ENCODE measurements at places on chromosomes 1 and 21. TPM values are rescaled to one million over a fixed set of nuclear protein-coding genes. Genes with fewer than 3 reads are reported as not detected.

Gene GUCA2A
- total RNA-seq = not detected

Gene MAGOH
- total RNA-seq = 72.9 TPM

Gene DNAJC6
- total RNA-seq = 4.1 TPM

Gene IGSF3
- 0.03 TPM for total RNA-seq

Gene OVAAL
- total RNA-seq = not detected

Gene GPR37L1
- not detected for total RNA-seq

Gene LRRC38
- total RNA-seq = not detected

Gene PRELP
- total RNA-seq = not detected

Gene NOC2L
- total RNA-seq = 68.9 TPM

Gene MYOM3
- not detected for total RNA-seq

Gene LEMD1
- 0.54 TPM for total RNA-seq

Gene ANKRD35
- 1.4 TPM for total RNA-seq

Gene FTCD
- total RNA-seq = not detected

Gene TFF2
- total RNA-seq = not detected

Gene FCRL6
- total RNA-seq = 0.23 TPM

Gene FAM78B
- 0.15 TPM for total RNA-seq

Gene OR2G6
- total RNA-seq = not detected

Gene TRNP1
- 0.15 TPM for total RNA-seq

Gene TSPEAR
- total RNA-seq = not detected

Gene CIART
- 1.7 TPM for total RNA-seq

Gene CHAF1B
- total RNA-seq = 28.9 TPM

Gene POGK
- total RNA-seq = 50.9 TPM

Gene ANGPTL1
- not detected for total RNA-seq

Gene BRDT
- total RNA-seq = not detected

Gene TRIM17
- 2.8 TPM for total RNA-seq

Gene S100A6
- 386 TPM for total RNA-seq

Gene KCNT2
- not detected for total RNA-seq

Gene PATJ
- 13.7 TPM for total RNA-seq

Gene ITLN2
- total RNA-seq = not detected

Gene AMY2B
- 5.0 TPM for total RNA-seq

Gene KCNN3
- total RNA-seq = 0.02 TPM

Gene CHIA
- not detected for total RNA-seq

Gene SLC35F3
- 16.8 TPM for total RNA-seq

Gene SPATA17
- total RNA-seq = not detected

Measured in activated CD8-positive, alpha-beta memory T cell treated with anti-CD3 and anti-CD28 coated beads, Interleukin-2, amount 10 ng/mL, durations not matched to agents 7 days and 5 days (primary cell).